ENCODE measurements at places on chromosomes 3 and 15. TPM values are rescaled to one million over a fixed set of nuclear protein-coding genes. Genes with fewer than 3 reads are reported as not detected.

GRCh38 chr15:78800806-78801205 is 10.5 kb downstream of the ADAMTS7 start:
- H3K4me3 ChIP-seq, result no peak overlapping the region
- no peak overlapping the region for H3K27ac ChIP-seq
- H3K4me1 ChIP-seq, result no peaks in the 10 kb centered on the region
- no peaks in the 10 kb centered on the region for H3K27me3 ChIP-seq

DNA sequence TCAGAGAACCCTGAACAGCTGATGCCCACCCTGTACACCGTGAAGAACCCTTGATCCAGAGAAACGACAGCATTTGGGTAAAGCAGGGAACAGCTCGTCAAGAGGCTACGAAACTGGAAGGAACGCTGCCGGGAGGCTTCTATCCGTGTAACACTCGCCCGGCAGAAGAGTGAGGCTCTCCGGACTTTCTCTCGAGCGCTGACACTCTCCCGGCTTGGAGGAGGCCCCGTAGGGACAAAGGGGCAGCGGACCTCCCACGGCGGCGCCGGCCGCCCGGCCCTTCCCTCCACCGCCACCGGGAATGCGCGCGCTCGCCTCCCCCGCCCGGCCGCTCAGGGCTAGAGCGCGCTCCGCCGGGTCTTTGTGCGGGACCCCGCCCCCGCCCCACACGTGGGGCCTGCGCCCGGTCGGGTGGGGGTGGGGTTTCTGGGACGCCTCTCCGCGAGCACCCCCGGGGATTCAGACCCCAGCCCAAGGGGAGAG is 1.7 kb downstream of the HYAL2 start:
- H3K4me3 ChIP-seq, result peak overlapping the region; percentile 91
- peak; percentile 86 for DNase-seq
- no peaks in the 10 kb centered on the region for H3K27me3 ChIP-seq
- H3K27ac ChIP-seq, result peak overlapping the region; percentile 98
- H3K4me1 ChIP-seq, result peaks cover 88% of the 10 kb centered on the region

- H3K36me3 ChIP-seq, result no peaks in the 10 kb centered on the region
- H3K4me3 ChIP-seq, result no peak overlapping the region
- H3K27me3 ChIP-seq, result no peaks in the 10 kb centered on the region
- no peaks in the 10 kb centered on the region for H3K4me1 ChIP-seq
These were observed 13.1 kb upstream of the ZBTB38 start for GRCh38 chr3:141355242-141355641.

GRCh38 chr15:98715401-98715800 is 67.1 kb downstream of the IGF1R start:
- no peak overlapping the region for H3K4me3 ChIP-seq
- H3K4me1 ChIP-seq, result peaks cover 62% of the 10 kb centered on the region
- H3K27ac ChIP-seq, result no peak overlapping the region
- no peaks in the 10 kb centered on the region for H3K27me3 ChIP-seq

DNA sequence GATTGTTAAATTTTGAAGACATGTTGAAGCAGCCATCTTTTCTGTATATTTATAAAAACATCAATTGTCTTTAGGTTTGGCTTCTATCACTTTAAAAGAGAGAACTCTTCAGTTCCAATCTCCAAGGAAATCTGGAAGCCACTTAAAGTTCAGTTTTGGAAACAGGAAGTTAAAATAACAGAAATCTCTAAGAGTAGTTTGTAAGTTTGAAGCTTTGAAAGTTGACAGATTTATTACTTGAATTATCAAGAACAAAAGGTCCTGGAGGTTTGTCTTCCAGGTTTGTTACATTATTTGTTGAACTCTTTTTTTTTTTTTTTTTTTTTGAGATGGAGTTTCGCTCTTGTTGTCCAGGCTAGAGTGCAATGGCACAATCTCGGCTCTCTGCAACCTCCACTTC is 30.0 kb downstream of the RNF111 start:
- H3K4me1 ChIP-seq, result peaks cover 12% of the 10 kb centered on the region
- no peaks in the 10 kb centered on the region for H3K27me3 ChIP-seq
- no peak for DNase-seq
- no peak overlapping the region for H3K27ac ChIP-seq
- H3K4me3 ChIP-seq, result no peak overlapping the region

The GOLGA6A gene
- total RNA-seq, result not detected

The P2RY13 gene
- 14.4 TPM for total RNA-seq
